ENCODE measurements at places on chromosomes 12 and 14. TPM values are rescaled to one million over a fixed set of nuclear protein-coding genes. Genes with fewer than 3 reads are reported as not detected.

Gene TEX52
- 0.17 TPM for total RNA-seq

Gene KLHDC1
- total RNA-seq, result 0.96 TPM

Gene TPH2
- not detected for total RNA-seq

Gene TEX22
- 6.4 TPM for total RNA-seq

Gene AHNAK2
- total RNA-seq, result 0.02 TPM

Gene DPPA3
- not detected for total RNA-seq

Gene RNASE3
- total RNA-seq, result not detected

DNA sequence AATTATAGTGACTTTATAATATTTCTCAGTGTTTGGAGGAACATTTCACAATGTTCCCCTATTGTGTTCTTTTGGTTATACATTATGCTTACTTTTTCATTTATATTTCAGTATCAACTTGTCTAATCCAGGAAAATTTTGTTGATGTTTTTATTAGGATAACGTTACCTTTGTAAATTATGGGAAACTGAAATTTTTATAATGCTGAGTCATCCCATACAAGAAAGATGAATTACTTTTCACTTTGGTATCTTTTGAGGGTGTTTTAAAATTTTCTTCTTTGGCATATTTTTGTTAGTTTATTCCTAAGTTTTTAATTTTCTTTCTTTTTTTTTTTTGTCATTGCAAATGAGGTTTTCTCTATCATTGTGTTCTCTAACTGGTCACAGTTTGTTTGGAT is 542.7 kb downstream of the SLC16A7 start:
- no peaks in the 10 kb centered on the region for H3K4me1 ChIP-seq
- H3K27ac ChIP-seq, result no peak overlapping the region
- H3K36me3 ChIP-seq, result no peaks in the 10 kb centered on the region
- H3K4me3 ChIP-seq, result no peak overlapping the region
- H3K27me3 ChIP-seq, result no peaks in the 10 kb centered on the region

DNA sequence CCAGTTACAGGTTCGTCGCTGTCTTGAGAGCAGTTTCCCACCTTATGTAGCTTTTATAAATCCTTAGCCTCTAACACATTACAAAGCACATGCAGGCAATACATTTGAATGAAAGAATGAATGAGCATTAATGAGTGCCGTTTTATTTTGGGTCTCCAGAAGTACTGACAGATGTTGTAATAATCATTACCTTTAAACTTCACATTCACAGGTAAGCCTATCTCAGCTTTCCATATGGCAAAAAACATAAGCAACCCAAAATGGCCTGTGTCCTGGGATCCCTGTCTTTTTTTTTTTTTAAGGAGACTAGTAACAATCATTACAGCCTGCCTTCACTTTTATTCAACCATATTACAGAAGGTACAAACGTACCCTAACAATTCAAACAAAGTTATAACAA is 52.9 kb upstream of the FERMT2 start:
- peaks cover 9% of the 10 kb centered on the region for H3K4me1 ChIP-seq
- no peak overlapping the region for H3K4me3 ChIP-seq
- H3K36me3 ChIP-seq, result no peaks in the 10 kb centered on the region
- no peak overlapping the region for H3K27ac ChIP-seq
- DNase-seq, result no peak
- H3K27me3 ChIP-seq, result peaks cover 6% of the 10 kb centered on the region

DNA sequence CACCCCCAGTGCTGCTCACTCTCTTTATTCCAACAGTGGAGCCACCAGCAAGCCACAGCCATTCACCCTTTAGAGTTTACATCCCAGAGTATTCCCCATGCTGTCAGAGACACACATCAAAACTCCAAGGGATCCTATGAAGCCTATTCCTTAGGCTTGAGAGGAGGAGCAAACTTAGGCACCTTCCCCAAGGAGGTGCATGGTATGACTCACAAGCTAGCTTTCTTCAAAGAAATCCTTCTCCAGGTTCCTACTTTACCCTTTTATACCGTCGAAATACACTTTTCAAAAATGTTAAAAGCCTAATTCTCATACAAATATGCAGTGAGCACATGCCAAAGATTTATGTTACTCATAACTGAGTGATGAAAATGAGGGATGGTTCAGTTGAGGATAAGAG is 175.4 kb downstream of the ETNK1 start:
- DNase-seq, result no peak
- H3K4me3 ChIP-seq, result no peak overlapping the region
- H3K4me1 ChIP-seq, result no peaks in the 10 kb centered on the region
- H3K27ac ChIP-seq, result no peak overlapping the region

DNA sequence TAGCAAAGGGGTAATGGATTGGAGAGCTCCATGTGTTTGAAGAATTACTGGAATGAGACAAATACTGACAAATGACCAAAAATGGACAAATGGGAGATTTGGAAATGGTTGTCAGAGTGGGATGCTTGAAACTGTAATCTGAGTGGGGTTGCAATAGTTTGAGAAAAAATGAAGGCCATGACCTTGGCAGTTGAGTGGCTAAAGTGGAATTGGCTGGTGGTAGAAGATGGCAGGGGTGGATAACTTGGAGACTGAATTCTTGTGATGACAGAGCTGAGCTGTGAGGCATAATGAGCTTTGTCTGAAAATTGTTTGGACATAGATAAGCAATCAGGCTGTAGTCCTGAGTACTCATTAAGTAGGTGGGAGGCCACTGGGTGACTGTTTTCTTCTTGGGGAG is 222.5 kb upstream of the PRICKLE1 start:
- H3K27ac ChIP-seq, result no peak overlapping the region
- no peaks in the 10 kb centered on the region for H3K36me3 ChIP-seq

- no peaks in the 10 kb centered on the region for H3K36me3 ChIP-seq
- no peak overlapping the region for H3K4me3 ChIP-seq
- no peak for DNase-seq
- no peaks in the 10 kb centered on the region for H3K27me3 ChIP-seq
- H3K4me1 ChIP-seq, result no peaks in the 10 kb centered on the region
Observed at GRCh38 chr12:114335607-114336006, 70.3 kb downstream of the TBX5 start.

DNA sequence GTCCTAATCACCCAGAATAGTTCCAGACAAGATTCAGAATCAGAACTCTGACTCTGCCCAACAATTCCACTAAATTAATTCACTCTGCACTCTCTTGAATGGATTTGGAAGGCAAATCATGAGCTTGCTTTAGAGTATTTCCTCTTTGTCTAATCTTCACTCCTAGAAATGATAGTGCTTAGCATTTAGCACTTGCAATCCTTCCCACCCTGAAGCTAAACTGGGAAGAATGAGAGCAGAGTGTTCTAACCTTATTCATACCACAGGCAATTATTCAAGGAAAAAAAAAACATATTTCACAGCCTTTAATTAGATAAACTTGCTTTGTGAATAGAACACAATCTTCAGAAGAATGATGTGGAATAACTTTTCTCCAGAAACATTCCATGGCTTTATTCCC is 264.6 kb downstream of the PAWR start:
- no peaks in the 10 kb centered on the region for H3K4me1 ChIP-seq
- no peaks in the 10 kb centered on the region for H3K36me3 ChIP-seq
- H3K27me3 ChIP-seq, result no peaks in the 10 kb centered on the region
- no peak overlapping the region for H3K27ac ChIP-seq
- no peak for DNase-seq

GRCh38 chr14:106511006-106511799 is 984.8 kb downstream of the TMEM121 start:
- peaks cover 30% of the 10 kb centered on the region for H3K27me3 ChIP-seq
- H3K36me3 ChIP-seq, result no peaks in the 10 kb centered on the region
- peaks cover 57% of the 10 kb centered on the region for H3K4me1 ChIP-seq
- DNase-seq, result peak; percentile 89

DNA sequence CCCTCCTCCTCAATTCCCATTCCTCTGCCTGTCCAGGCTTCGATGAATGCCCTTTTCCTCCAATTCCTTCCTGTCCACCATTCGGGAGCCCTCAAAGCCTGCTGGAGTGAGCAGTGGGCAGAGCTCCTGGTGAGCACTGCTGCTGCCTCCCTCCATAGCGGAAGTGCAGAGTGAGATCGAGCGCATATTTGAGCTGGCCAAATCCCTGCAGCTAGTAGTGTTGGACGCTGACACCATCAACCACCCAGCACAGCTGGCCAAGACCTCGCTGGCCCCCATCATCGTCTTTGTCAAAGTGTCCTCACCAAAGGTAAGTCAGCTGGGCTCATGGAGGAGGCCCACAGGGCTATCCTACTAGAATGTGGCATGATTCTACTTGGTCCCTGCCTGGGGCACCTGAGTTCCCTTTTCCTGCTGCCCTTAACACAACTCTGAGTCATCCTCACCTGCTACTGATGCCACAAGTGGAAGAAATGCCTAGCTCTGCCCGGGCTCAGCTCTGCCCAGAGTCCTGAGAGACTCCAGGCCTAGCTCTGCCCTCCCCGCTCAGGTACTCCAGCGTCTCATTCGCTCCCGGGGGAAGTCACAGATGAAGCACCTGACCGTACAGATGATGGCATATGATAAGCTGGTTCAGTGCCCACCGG is 8.0 kb downstream of the CACNB3 start:
- H3K27me3 ChIP-seq, result no peaks in the 10 kb centered on the region
- H3K27ac ChIP-seq, result no peak overlapping the region
- no peaks in the 10 kb centered on the region for H3K4me1 ChIP-seq
- no peak overlapping the region for H3K4me3 ChIP-seq
- DNase-seq, result no peak

DNA sequence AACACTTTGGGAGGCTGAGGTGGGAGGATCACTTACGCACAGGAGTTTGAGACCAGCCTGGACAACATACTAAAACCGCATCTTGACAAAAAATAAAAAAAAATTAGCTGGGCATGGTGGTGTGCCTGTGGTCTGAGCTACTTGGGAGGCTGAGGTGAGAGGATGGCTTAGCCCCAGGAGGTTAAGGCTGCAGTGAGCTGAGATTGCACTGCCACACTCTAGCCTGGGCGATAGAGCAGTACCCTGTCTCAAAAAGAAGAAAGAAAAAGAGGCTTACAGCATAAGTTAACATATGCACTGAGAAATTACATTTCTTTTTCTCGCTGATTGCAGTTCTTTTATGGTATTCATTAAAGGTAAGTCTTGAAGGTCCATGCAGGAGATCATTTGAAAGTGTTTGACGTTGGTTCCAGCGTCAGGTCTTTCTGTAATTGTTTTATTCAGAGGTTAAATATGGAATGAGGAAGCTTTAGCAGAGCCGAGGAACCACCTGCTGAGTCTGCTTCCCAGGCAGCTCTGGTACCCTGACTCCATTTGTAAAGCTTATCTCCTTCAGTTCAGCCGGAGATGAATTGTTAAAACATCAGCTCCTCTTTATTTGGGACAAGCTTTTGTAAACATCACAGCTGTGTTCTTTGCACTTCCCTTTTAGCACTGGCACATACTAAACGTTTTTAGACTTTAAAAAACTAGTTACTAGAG is 18.5 kb downstream of the SFSWAP start:
- no peak overlapping the region for H3K4me3 ChIP-seq
- no peak for DNase-seq
- H3K4me1 ChIP-seq, result peaks cover 4% of the 10 kb centered on the region
- H3K36me3 ChIP-seq, result peaks cover 71% of the 10 kb centered on the region
- H3K27me3 ChIP-seq, result no peaks in the 10 kb centered on the region

GRCh38 chr12:5648692-5649359 is 216.9 kb downstream of the NTF3 start:
- H3K36me3 ChIP-seq, result no peaks in the 10 kb centered on the region
- H3K27me3 ChIP-seq, result peaks cover 2% of the 10 kb centered on the region
- DNase-seq, result no peak
- H3K27ac ChIP-seq, result no peak overlapping the region
